ENCODE measurements at places on chromosomes 13 and 19.
A peak's percentile ranks its signal among the peaks of the same experiment; 100 is the strongest.

DNA sequence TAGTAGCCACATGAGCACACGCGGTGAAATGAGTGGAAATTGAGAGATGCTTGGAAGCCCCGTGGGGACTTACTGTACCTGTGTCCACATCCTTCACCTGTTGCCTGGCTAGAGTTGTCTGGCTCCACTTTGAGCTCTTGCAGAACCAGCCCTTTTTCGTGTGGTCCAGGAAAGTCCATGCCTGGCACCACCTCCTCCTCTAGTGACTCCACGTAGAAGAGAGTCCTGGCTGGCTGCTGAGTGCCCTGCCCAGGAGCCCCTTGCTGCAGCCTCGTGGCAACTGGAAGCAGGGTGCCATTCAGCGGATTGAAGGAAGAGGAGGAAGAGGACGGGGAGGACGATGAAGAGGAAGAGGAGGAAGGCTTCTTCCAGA is 515 bp upstream of the ATXN8OS start:
- DNase-seq, result no peak

DNA sequence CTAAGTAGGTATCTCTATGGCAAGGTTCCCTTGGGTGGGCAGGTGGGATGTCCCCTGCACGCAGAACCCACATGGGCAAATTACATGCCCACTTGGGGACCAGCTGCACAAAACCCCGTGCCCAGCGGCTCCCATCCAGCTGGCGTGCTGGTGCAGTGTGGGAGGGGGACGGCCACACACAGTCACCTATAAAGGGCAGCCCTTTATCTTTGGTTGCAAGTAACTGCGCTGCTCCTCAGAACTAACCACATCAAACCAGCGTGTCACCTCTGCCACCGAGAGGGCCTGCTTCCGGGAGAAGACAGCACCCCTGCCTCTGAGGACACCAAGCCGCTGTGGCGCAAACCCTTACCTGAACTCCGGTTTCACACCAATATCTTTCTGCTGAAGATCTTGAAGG is 32.2 kb downstream of the ANKRD27 start:
- DNase-seq, result no peak

DNA sequence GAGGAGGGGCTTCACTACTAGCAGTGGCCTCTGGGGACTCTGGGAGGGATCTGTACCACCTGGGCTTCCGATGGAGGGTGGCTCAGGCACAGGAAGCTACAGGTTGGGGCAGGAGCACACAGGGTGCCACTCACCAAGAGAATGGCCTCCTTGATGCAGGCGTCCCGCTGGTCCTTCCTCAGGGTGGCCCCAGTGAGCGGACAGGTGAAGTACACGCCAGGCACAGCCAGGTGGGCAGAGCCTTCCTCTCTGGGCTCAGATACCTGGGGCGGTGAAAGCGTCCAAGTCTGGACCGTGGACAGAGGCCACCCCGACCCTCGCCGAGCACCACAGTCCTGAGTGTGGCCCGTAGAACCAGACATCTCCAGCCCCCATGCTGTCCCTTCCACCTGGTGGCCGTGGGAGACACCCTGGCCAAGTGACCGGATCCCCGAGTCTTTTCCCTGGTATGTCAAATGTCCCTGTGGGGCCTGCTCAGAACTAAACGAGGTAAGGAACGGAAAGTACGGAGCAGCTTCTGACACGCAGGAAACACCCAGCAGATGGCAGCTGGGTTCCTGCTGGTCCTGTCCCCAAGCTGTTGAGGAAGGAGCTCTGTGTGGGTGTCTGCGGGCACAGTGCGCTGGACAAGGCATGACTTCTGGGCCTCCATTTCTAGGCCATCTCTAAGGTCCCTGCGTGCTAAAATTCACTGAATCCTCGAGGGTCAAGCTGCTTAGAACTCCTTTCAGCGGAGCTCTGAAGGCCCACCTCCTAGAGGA is 5.2 kb downstream of the UBXN6 start:
- DNase-seq, result no peak

DNA sequence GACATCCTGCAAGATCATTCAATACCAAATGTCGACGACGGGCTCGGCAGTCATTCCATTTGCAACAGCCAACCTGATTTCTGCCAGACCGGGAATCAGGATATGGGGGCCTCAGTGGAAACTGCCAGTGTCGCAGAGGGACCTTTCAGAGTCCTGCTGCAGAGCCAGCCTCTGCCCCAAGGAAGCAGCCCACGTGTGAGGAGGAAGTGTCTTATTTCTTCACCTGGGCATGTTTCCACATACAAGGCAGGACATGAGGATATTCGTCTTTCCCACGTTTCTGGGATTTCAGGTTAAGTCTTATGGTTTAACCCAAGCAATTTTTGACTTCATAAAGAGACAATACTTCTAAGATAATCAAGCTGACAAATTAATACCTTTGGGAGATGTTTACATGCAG is 69.9 kb downstream of the ABCC4 start:
- DNase-seq, result no peak

GRCh38 chr13:46170687-46171086 is 11.3 kb downstream of the LCP1 start:
- peak; percentile 20 for DNase-seq

- peak; percentile 10 for DNase-seq
Observed at GRCh38 chr19:52592301-52592700, 22.2 kb downstream of the ZNF701 start.

GRCh38 chr19:51820831-51821446 is 26.0 kb downstream of the FPR3 start:
- DNase-seq, result no peak

GRCh38 chr13:32443111-32443510 is 15.2 kb upstream of the N4BP2L1 start:
- DNase-seq, result peak; percentile 46

DNA sequence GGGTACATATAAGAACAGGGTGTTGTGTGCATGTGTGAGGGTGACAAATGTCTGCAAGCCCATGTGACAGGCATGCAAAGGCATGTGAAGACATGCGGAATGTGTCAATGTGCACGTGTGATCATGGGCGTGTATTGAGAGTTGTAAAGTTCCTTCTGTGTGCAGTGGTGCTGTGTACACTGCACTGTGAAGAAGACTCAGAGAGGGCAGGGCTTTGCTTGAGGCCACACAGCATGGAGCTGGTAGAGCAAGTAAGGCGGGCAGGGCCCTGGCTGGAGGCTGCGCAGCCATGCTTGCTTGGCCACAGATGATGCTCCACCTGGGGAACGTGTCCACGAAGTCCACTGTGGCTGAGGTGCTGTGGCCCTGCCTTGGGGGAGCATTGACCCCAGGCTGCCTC is 66.8 kb downstream of the PTPRS start:
- DNase-seq, result no peak

- DNase-seq, result peak; percentile 35
Observed at GRCh38 chr13:79986890-79987289, 354.0 kb downstream of the SPRY2 start.

- DNase-seq, result no peak
Observed at GRCh38 chr13:30697996-30698401, 37.3 kb upstream of the ALOX5AP start.

- no peak for DNase-seq
Observed at GRCh38 chr13:111219950-111220349, 100.5 kb upstream of the TEX29 start.

Measured in ELR (cell line).